ENCODE measurements at places on chromosomes 11 and 22.

- no peak for DNase-seq
Measured at GRCh38 chr11:20874358-20874757, 205.0 kb downstream of the NELL1 start.

GRCh38 chr11:33116535-33116934, 44.7 kb downstream of the CSTF3 start:
- DNase-seq, result no peak

GRCh38 chr11:121842192-121842585, 273.8 kb downstream of the BLID start:
- no peak for DNase-seq

GRCh38 chr22:49321477-49322055, 506.1 kb downstream of the BRD1 start:
- no peak for DNase-seq

DNA sequence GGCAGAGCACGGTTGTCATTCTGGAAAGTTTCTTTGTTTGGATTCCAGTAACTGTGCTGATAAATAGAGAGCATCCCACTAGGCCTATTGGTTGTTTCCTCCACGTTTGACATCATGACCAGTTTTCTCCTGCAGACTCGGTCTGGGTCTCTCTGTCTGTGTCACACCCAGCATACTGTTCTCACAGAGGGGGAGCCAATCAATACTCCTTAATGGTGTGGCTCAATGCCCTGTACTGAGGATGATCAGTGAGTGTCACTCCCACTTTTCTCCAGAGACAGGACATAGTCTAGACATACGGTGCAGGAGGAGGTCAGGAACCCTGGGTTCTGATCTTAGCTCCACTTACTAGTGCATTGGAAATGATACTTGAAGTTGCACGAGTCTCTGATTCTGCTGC, 88.2 kb upstream of the BLID start:
- no peak for DNase-seq

GRCh38 chr11:105334025-105334714, 194.6 kb upstream of the CARD18 start:
- no peak for DNase-seq

GRCh38 chr11:6437993-6438392, 2.8 kb downstream of the HPX start:
- DNase-seq, result no peak

DNA sequence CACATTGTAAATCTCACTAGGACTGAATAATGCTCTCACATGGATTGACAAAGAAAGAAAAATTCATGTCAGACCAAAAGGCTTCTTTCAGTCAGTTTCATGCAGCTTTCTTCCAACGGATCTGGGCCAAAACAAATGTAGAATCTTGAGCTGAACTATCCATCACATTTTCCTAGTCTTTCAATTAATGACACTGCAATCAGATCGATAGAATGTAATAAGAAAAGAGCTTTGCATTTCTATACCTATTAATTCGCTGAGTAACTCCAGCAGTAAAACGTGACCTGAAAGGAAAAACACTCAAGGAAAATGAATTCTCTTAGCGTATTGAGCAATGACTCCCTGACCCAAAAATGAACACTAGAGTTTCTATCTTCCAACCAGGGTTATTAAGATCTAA, 194.8 kb upstream of the BLID start:
- DNase-seq, result no peak

- no peak for DNase-seq
Measured at GRCh38 chr11:71204294-71204693, 48.1 kb downstream of the SHANK2 start.

- no peak for DNase-seq
Measured at GRCh38 chr22:31870890-31871289, 73.4 kb upstream of the YWHAH start.

DNA sequence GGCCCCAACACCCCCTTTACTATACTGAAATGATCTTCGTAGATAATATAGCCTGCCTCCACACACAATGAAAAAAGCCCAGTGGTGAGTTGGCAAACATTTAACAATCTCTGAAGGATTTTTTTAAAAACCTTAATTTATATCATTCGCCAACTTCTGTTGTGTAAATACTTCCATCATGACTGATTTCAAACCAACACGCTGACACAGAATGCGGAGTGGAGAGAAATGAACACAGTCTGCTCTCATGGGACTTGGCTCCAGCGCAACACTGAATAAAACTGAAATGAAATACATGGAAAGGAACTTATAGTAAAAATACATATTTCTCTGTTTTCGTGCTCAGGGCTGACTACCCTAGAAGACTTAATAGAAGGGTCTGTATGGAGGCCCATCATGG, 61.3 kb upstream of the WNT11 start:
- DNase-seq, result no peak

DNA sequence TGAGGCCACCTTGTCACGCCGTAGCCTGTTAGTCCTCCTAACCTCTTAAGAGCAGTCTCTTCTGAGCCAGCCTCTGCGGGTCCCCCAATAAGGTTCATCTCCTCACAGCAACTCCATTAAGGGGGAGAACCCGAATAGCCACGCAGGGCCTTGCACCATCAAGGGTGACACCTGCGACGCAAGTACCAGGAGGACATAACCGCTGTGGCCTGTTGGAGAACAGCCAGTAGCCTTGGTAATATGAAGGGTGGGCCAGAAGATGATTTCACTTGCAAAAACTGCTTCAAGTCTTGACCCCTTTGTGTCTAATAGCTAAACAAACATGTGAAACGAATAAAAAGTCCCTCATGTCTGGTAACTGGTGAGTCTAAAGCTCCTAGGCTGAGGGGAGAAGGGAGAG, 14.8 kb downstream of the ARFGAP2 start:
- DNase-seq, result no peak

GRCh38 chr11:93689240-93689639, 27.8 kb downstream of the CEP295 start:
- no peak for DNase-seq

GRCh38 chr11:72483412-72484186, 49.3 kb upstream of the CLPB start:
- no peak for DNase-seq

DNA sequence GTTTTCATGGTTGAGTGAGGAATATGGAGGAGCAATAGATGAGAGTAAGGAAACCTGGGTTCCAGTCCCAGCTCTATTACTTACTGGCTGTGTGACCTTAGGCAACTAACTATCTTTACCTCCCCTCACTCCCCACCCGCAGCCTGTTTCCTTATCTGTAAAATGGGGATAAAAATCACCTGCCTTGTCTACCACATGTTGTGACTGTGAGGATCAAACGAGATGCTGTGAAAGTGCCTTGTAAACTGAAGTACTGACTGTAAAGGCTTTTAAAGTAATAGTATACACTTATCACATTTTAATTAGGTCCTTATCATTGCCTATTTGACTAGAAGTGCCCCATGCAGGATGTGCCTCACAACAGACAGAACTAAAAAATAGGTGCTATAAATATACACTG, 18.9 kb upstream of the PPP2R1B start:
- DNase-seq, result no peak

- DNase-seq, result no peak
Measured at GRCh38 chr11:72968390-72968789, 154.2 kb downstream of the ATG16L2 start.

GRCh38 chr11:44246726-44247125, 63.2 kb downstream of the ALX4 start:
- DNase-seq, result no peak

DNA sequence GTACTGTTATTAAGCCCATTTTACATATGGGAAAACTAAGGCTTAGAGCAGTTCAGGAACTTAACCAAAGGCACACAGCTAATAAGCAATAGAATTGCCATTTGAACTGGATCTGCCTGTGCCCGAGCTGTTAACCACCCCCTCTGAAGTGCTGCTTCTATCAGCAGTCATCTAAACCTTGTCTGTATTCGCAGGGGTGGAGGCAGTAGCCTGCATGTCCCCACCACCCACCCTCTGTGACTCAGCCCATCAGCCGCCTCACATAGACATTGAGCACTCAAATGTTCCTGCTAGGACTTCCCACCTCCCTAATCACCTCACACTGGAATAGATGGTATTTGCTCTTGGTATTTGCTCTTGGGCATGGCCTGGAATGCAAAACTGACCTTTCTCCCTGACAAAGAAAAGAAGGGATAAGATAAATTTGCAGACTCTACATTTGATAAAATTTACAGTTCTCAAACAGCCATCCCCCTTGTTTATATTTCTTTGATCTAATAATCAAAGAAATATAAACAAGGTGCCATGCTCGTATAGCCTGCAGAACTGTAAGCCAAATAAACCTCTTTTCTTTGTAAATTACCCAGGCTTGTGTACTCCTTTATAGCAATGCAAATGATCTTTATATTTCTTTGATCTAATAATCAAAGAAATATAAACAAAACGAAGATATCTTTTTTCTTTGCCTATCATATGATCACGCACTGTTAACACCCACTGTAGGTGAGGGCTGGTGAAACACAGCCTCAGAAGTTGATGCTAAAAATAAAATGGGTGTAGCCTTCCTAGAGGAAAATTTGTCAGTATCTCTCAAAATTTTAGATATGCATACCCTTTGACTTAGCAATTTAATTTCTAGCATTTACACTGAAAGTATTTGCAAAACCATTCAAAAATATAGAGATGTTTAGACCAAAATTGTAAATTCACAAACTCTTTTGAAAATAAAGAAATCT, 15.9 kb downstream of the DKK3 start:
- DNase-seq, result no peak

DNA sequence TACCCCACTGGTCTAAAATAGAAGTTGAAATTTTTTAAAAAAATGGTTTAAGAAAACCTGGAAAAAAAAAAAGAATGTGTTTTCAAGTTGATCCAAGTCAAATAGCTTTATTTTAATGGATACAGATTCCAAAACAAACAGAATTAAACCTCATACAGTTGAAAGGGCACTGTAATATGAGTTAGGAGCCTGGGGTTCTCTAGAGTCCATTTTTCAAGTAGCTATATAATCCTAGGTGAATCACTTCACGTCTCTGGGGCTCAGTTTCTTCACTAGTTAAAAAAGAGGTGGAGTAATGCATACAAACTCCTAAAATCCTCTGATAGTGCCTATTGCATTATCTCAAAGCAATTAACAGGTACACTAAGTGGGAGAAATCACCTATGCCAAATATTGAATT, 132.9 kb downstream of the BBOX1 start:
- no peak for DNase-seq

DNA sequence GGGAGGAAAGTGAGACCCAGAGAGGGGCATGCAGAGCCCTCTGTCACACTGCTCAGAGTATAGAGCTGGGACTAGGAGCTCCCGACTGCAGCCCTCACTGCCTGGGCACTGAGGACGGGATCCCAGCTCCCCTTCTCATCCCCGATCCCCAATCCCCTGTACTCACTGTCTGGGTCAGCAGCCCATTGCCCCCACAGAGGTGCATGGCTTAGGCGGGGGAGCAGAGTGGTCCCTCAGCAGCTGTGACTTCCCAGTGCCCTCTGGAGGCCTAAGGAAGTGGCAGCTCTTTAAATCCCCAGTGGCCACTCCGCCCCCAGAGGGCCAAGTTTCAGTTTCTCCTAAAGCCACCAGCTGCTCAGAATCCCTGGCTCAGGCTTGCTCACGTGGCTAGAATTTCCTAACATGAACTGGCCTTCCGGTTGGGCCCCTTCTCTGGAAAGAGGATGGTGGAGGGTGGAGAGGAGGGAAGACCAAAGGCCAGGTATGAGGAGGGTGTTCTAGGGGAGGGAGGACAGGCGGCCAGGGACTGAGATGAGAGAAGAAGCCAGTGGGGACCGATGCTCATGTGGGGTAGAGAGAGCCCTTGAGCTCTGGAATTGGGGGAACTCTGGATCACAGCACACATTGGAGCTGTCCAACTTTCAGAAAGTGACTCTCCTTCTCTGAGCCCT, at the start of gene BATF2:
Gene BATF2 (minus strand): TSS at position 262 of the 671 bp plus-strand sequence. CDS start 57 bp downstream, at position 205.
- DNase-seq, result peak; percentile 79

- no peak for DNase-seq
Measured at GRCh38 chr11:42179216-42179615, 719.8 kb upstream of the LRRC4C start.

DNA sequence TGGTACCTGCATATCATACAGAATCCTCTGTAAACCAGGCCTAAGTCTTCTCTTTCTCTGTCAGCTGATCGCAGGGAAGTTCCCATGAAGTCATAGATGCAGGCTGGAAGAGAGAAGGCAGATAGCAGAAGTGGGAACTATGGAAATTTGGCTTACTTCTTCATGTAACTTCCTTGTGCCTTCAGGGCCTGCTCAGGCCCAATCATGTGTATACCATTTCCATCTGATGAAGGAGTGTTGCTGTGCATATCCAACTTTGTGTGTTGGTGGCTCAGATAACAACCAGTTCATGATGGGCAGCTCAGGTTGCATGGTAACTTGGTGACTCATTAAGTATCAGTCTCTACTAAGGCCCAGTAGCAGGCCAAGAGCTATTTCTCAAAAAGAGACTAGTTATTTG, 53.1 kb upstream of the CEP295 start:
- no peak for DNase-seq

DNA sequence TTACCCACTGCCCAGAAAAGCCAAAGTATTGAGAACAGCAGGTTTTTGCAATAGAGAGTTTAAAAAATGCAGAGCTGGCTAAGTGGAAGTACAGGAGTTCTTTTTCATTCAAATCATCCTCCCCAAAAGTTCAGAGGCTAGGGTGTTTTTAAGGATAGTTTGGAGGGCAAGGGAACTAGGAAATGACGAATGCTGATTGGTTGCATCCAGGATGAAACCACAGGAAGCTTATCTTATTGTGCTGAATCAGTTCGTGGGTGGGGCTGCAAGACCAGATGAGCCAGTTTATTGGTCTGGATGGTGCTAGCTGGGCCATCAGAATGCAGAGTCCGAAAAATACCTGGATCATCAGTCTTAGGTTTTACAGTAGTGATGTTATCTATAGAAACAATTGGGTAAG, 1427.1 kb downstream of the LRRC4C start:
- DNase-seq, result no peak

DNA sequence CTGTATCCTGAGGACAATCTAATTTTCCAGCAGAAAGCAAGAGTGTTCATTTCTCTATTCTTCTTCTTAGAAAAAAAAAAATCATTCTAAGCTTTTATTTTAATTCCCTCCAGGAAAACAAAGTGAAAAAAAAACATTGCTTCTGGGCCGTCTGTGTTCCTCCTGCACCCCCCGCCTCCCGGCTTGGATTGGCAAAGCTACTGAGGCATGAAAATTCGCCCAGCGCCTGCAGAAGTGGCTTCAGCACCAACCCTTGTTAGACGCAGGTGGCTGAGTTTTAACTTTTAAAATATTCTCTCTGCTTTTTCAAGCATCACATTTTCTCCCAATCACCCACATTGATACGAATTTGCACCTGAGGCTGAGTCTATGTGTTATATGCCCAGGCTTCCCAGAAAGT, 401.6 kb downstream of the BRD1 start:
- peak; percentile 52 for DNase-seq

DNA sequence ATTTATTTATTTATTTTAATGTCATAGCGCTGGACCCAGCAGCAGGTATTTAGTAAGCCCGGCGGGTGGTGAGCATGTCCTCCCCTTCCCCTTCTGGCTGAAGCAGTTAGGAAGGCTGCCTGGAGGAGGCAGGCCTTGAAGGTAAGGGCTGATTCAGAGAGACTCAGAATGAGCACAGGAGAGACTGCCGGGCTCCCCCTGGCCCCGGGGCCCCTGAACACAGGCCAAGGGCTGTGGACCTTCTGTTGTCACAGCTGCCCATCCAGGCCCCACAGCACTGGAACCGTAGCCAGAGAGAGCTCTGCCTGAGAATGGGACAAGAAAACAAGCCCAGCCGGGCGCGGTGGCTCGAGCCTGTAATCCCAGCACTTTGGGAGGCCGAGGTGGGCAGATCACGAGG, 52.8 kb downstream of the KCNJ4 start:
- DNase-seq, result no peak

All from eye (tissue), 1 donor.